ENCODE measurements at places on chromosomes 11 and 22.

GRCh38 chr11:110162216-110162615 is 69.0 kb downstream of the ZC3H12C start:
- no peak for DNase-seq

GRCh38 chr11:15829312-15829711 is 527.0 kb downstream of the SOX6 start:
- no peak for DNase-seq

- DNase-seq = no peak
These were observed 1.7 kb downstream of the OSBPL5 start for GRCh38 chr11:3163241-3163981.

GRCh38 chr11:107505647-107506225 is 48.1 kb upstream of the CWF19L2 start:
- no peak for DNase-seq

GRCh38 chr22:30675436-30675835 is 7.8 kb upstream of the DUSP18 start:
- no peak for DNase-seq

GRCh38 chr11:67276781-67277230 is 10.5 kb downstream of the GRK2 start:
- DNase-seq = no peak

DNA sequence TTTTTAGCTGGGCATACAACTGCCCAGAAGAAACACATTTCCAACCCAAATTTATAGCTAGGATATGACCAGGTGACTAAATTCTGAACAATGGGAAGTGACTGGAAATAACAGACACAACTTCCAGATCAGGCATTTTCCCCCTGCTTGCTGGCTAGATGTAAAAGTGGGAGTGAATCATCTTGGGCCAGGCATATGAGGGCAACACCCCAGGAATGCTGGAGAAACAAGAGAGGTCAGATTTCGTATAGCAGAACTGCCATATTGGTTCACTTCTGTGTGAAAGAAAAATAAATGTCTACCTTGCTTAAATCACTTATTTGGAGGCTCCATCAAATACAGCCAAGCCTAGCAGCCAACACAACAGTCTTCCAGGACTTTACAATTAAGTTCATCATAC is 7.4 kb downstream of the ATL3 start:
- DNase-seq = no peak

GRCh38 chr22:46025973-46026898 is 49.3 kb upstream of the WNT7B start:
- no peak for DNase-seq

DNA sequence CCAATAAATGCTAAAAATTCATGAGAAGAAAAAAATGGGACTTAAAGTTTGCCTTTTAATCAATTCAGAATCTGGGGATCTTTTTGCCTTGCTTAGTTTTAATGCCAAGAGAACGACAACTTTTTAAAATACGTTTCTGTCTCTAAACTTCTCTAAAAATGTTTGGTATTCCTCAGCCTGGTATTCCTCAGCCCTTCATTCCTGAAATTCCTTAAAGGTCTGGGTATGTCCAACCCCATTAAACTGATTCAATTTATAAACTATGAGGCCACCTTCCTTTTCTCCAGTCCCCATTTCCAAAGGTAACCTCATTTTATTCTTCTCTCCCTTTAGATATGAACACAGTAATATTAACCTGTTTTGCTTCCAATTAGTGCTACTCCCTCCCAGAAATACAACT is 16.6 kb downstream of the POLA2 start:
- DNase-seq = no peak

DNA sequence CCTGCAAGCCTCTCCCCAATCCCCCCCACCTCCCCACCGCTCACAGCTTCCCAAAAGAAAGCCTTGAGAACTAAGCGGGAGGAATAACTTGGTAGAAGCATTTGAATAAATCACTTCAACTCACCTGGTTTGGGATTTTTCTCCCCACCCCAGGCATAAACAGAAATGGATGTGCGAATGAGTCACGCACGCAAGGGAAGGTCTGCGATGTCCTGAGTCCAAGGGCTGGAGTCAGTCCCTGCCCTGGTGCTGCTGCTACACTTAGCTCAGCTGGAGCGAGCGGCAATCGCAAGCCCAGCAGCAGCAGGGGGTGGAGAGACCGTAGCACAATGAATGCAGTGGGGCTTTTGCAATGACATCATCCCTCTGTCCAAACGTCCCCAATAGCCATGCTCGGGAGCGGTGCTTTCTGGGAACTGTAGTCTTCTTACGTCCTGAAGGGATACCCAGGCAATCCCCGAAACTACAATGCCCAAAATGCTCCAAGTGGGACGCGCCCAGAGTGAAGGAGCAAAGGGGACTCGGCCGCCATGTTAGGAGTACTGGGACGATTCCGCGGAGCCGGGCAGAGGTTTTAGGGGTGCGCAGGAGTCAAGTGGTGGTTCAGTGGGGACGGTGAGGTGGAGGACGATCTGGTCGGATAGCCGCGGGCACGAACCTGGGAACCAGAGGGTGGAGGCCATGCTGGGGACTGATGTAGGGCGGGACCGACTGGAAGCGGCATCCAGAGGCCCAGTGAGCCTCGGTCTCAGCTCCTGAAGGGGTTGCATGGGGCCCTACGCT is at the start of gene RAB30:
Gene RAB30 (minus strand): TSS at position 331 of the 783 bp plus-strand sequence. CDS start 74,581 bp downstream, outside the sequence.
- DNase-seq = peak; percentile 79

GRCh38 chr22:29306175-29306834 is at the start of gene GAS2L1:
Gene GAS2L1, plus strand, starts transcription at chr22:29306650. Its CDS starts 1,456 bp downstream, at chr22:29308106.
- DNase-seq = no peak

- DNase-seq = no peak
These were observed 156.9 kb upstream of the HSD17B12 start for GRCh38 chr11:43523632-43524031.

GRCh38 chr22:37929390-37929789 is 23.3 kb downstream of the MICALL1 start:
- DNase-seq = no peak

DNA sequence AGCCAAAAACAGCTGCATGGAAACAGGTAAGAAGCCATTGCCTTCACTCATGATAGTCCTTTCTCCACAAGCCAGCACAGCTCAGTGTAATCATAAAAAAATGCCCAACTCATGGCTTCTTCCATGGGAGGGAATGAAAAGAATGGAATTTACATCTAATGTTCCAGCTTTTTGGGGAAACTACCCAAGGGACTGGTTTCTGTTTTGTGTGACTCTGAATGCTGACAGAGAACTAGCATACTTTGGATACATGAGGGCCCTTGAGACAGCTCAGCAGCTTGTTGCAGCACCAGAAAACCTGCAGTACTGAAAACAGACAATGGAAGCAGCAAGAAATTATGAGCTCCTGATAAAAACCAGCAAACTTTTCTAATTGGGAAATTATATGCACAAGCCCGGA is 24.2 kb upstream of the HORMAD2 start:
- DNase-seq = no peak

DNA sequence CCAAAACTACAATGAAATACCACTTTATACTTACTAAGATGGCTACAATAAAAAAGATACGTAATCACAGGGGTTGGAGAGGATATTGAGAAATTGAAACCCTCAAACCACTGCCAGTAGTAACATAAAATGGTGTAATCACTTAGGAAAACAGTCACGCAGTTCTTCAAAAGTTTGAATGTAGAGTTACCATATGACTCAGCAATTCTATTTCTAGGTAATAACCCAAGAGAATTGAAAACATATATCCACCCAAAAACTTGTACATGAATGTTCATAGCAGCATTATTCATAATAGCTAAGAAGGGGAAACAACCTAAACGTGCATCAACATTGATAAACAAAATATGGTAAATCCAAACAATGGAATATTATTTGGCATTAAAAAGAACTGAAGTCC is 24.4 kb upstream of the PSMA1 start:
- DNase-seq = no peak

- DNase-seq = no peak
These were observed 49.7 kb downstream of the ANO1 start for GRCh38 chr11:70127653-70128434.

- DNase-seq = no peak
These were observed 714.9 kb upstream of the LUZP2 start for GRCh38 chr11:23781803-23782560.

DNA sequence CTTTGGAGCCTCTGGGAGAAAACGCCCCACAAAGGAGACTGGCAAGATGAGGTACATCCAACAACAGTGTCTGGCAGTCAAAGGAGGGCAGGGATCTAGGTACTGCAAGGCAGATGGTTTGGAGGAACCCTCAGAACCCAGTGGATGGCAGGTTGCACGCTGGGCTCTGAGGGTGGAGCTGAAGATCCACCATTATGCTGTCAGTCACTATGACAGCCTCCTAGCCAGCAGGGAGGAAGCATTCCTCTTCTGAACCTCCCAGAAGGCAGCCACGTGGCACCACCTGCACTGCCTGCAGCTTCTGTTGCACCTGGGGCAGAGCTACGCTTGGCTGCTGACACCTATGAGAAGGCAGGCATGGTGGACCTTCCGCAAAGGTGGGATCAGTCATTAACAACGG is 40.2 kb downstream of the HTR3A start:
- no peak for DNase-seq

- no peak for DNase-seq
These were observed 161.7 kb downstream of the ATG16L2 start for GRCh38 chr11:72975778-72976521.

DNA sequence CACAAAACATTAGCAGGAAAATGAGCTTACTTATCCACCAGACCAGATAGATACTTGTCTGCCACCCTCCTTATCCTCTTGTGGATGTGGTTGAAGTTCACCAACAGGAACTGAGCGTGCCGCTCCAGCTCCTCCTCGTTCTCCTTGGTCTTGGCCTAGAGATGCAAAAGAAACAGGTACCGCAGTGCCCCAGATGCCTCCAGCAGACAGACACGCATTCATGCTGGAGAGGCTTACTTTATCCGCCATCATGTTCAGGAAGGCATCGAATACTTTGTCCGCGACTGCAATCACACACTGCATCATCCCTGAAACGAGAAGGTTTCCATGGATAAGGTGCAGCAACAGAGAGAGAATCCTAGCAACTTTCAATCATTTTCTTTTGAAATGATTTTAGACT is 21.0 kb upstream of the SERPIND1 start:
- no peak for DNase-seq

DNA sequence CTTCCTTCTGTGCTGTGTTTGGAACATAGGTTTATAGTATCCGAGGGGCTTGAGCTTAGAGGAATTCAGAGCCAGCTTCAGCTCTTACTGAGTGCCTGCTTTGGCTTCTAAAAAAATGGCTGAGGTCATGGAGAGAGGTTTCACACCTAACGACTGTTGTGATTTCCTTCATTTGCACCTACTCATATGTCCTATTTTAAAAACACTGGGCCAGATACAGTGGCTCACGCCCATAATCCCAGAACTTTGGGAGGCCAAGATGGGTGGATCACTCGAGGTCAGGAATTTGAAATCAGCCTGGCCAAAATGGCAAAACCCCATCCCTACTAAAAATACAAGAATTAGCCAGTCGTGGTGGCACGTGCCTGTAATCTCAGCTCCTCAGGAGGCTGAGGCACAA is 38.3 kb upstream of the SYT13 start:
- no peak for DNase-seq

GRCh38 chr11:4093519-4094347 is 866 bp upstream of the RRM1 start:
- no peak for DNase-seq

DNA sequence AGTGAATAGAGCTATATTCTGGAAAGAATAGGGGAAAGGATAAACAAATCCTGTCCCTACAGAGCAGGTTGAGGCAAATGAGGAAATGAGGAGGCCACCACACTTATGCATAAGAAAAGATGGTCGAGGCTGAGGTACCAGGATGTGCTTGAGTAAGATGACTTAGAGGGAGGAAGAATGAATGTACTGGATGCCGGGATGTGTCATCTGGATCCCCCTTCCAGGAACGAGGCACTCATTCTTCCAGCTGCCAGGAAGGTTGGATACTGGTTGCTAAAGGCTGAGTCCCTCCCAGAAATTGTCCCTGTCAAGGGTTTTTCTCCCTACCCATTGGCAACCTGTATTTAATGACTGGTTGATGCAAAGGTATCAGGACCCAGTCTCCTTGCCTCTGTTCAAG is 31.1 kb upstream of the SYT9 start:
- DNase-seq = no peak

- DNase-seq = no peak
These were observed 393.7 kb downstream of the BRD1 start for GRCh38 chr22:49433717-49434611.

GRCh38 chr11:15275141-15275540 is 160.4 kb downstream of the INSC start:
- no peak for DNase-seq

DNA sequence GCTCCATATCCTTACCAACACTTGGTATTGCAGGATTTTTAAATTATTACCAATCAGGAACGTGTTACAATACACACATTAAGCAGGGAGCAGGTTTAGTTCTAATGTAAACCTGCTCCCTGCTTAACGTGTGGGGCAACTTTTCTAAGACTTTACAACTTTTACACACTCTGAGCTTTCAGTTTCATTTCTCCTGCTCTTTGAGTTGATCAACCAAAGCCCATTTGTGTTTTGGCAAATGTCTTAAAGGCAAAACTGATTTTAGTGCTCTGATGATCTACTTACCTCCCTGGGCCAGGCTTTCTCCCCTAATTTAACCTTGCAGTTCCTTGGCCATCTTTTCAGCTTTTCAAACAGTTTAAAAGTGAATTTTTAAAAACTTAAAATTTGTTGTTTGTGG is 70.9 kb downstream of the ZBTB44 start:
- DNase-seq = no peak

DNA sequence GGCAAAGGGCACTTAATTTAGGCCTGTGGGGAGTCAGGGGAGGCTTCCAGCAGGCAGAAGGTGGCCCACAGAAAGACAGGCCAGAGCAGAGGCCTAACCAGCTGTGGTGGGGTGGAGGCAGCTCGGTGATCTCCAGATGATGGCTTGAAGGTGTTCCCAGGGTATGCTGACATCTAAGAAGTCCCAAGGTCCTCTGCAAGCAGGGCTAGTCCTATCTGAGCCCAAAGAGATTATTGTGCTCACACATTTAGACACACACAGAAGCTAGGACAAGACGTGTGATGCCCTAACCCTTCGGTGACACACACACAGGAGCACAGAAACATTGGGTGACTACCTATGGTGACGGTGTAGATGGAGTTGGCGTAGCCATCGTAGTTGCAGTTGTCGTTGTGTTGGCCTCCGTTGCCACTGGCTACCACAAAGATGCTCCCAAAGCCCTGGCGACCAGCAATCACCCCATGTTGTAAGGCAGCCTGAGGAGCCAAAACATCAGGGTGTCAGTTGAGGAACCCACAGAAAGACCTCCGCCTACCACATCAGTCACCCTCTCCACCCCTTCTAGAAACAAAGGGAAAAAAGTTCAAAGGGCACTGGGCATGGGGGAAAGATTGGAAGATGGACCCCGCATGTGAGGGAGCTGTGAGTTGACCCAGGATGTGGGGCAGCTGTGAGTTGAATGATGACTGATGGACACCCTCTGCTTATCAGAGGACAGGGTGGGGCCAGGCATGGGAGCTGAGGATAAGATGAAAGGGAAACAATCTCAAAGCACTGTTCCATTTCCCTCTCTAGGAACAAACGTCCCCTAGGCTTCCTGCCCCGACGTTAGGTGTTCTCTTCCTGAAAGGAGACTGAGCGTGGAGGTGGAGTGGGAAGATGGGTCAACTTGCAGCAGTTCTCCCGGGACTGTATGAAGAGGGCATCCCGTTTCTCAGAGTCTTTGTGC is 7.9 kb downstream of the PCSK7 start:
- no peak for DNase-seq

Data from activated T-helper 1 cell treated with anti-CD3 and anti-CD28 coated beads, Interleukin-2, amount 50 U/mL, for 16 hours (primary cell).